ENCODE measurements at places on chromosomes 3 and 15.

DNA sequence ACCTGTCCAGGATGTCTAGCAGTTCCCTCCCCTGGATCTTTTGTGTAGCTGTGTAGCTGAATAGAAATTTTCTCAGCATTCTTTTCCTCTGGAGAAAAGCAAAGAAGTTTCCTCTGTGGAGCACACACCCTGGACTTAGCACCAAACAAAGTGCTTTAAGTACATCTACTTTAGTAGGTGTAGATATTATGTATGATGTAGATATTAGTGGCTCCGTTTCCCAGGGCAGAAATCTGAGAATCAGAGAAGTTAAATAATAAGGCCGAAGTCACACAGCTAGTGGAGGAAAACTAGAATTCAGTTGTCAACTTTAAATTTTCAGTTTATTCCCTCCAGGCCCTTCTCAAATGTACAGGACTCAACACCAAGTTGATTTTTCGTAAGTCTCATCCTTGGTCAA, 401.7 kb upstream of the NR2F2 start:
- no peak for DNase-seq

DNA sequence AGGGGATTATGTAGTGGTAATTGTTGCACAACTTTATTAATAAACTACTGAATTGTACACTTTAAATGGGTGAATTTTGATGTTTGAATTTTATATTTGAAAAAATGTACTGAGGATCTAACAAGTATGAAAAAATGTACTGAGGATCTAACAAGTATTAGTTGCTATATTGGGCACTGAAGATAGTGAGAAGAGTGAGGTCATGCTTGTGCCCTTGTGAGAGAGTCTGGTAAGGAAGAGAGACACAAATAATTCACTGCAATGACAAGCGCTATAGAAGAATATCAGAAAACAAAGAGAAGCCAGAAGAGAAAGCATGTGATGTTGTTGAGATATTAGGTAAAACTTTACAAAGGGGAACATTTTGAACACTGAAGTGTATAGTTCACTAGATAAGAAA, 137.6 kb downstream of the DTWD1 start:
- DNase-seq, result no peak

- no peak for DNase-seq
These were observed 9.5 kb downstream of the RUVBL1 start for GRCh38 chr3:128113817-128114794.

DNA sequence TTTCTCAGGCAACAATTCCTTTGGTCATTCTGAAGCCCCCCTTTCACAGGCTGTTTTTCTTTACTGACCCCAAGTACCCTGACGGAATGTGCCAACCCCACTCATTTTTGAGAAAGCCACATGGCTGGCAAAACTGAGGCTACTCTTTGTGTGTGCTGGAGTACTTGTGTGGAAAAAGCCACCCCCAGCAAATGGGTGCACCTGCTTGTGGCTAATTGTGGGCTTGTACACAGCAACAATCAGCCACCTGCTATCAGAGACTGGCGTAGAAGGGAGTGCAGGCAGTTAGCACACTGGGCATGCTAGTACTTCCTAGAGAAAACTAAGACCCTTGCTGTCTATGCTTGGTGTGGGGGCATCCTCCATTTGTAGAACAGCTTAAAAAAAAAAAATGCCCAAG, 110.1 kb upstream of the LMOD3 start:
- no peak for DNase-seq

DNA sequence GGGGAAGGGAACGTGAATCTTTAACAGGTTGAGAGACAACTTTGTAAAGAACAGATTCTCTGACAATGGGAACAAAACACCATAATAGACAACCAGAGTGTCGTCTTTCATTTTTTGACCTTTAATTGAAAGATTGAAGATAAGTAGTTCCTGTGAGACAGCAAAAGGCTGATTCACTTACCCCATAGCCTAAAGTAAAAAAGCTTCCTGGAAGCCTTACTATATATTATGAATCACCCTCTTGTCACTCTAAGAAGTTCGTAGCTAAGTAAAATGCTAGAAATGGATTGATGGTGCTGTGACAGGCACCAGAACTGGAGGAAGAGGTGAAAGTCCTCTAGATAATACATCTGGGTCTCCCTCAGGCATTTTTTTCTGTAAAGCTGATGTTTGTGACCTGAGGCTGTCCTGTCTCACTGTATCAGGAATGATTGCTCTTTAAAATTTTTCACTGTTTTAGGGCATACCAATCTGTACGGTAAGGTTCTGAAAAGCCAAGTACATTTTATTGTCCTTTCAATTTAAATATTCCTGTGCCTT, 824.6 kb upstream of the SEMA6D start:
- no peak for DNase-seq

DNA sequence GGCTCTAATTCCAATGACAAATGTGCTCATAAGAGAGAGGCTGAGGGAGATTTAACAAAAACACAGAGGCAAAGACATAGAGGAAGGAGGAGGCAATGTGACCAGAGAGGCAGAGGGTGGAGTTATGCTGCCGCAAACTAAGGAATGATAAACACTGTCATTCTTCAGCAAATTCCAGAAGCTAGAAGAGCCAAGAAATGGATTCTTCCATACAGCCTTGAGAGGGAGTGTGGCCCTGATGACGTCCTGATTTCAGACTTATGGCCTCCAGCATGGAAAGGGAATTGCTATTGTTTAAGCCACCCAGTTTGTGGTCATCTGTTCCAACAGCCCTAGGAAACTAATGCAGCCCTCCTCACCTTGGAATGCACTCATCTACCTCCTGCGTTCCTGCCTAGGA, 30.5 kb downstream of the CD47 start:
- DNase-seq, result no peak

DNA sequence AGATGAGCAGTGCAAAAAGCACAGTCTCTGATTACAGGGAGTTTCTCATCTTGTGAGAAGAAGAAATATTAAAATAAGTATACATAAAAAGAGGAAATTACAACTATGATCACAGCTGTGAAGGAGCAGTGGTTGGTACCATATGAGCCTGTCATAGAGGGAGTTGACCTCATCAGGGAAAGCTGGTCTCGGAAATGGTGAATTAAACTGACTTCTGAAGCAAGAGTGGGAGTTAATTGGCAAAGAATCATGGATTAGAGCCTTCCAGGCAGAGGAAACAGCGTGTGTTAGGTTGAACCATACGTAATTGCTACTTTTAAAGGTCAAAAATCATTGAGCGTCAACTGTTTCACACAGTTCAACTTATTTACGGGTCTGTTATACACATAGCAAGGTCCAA, 539.1 kb downstream of the EDEM1 start:
- no peak for DNase-seq

GRCh38 chr3:128343287-128344051, 123.2 kb downstream of the DNAJB8 start:
- no peak for DNase-seq

- no peak for DNase-seq
These were observed 291.3 kb downstream of the OXSM start for GRCh38 chr3:26081166-26081565.

GRCh38 chr15:62895139-62895866, 147.2 kb upstream of the TPM1 start:
- no peak for DNase-seq

DNA sequence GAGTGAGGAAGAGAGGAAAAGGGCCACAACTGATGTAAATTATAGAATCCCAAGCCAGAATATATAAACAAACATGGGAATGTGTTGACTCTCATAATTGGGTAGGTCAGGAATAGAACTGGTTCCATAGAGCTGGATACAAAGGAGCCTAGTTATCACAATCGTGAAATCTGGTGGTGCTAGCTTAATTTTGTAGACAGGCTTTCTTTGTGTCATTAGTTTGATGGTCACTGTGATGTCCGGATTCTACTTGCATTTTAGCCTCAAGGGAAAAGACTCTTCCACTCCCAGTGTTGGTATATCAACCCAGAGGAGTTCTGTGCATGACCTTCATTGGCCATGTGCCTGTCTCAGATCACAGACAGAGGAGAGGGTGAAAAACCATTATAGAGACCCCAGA, 81.8 kb downstream of the NLGN1 start:
- no peak for DNase-seq

All from NCI-H748 treated with DMSO at 0.1 percent for 48 hours (cell line).